Fibroblast of the aortic adventitia (primary cell): ENCODE measurements at places on chromosomes 3 and 15.

GRCh38 chr15:77354063-77354462 lies 65.8 kb downstream of the PEAK1 start:
- DNase-seq: no peak

DNA sequence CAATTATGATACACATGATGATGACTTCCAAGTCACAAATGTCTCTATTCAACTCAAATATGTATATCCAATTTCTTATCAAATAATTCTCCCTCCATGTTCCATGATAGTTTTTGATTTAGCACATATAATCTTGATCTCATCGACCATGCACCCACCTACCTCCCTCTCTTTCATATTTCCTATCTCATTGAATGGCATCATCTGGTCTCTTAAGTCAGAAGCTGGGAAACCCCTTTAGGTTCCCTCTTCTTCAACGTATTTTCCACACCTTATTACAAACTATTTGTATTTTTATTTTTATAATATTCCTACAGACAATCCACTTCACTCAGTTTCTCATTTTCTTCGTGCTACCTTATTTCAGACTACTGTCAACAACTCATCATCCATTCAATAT lies 56.9 kb upstream of the DPH6 start:
- DNase-seq: no peak

GRCh38 chr3:138197058-138197457 lies 10.0 kb downstream of the ARMC8 start:
- peak; percentile 40 for DNase-seq

DNA sequence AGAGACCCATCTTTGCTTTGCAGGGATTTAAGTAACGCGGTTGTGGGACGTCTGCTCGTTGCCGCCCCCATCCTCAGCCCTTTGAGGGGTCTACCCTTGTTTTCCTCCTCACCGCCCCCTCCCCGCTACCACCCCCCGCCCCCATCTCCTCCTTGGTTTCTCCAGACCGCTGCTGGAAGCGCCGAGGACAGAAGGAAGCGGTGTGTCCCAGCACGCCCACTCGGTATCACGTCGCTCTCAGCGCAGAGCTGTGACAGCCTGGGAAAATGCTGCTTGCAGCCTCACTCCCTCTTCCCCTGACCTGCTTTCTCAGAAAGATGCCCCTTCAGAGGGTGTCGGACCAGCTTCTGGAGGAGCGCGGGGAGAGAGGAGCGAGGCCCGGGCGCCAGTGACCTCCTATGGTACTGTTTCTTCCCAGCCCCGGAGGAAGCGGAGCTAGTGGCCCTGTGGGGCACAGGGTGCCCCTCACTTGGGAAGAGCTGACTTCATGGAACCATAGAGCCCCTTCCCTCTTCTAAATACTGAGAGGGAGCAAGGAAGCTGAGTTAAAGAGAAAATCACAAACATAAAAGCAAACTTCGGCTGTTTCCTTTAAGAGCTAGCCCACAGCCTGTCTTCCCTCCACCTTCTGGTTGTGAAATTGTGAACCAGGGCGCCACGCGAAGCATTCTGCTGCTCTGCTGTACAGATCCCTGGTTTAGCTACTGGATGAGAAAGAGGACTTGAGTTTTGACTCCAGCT lies 698 bp downstream of the IL1RAP start:
- DNase-seq: peak; percentile 63

DNA sequence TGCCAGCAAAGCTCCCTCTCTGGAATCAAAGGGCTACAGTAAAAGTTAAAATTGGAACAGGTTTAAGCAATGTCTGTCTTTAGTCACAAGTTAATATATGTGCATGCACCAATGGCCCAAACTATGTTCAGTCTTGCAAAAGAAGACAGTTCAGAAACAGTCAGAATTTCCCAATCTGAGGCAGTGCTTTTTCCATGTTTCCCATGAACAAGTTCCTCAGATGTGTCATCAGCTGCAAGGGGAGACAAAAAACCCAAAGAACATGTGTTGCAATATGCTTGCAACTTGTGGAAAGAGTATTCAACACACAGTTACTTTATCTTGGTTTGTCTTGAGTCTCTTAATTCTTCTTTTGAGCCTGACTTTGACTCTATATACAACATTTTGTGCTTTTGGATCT lies 148.4 kb downstream of the USP13 start:
- peak; percentile 98 for DNase-seq

DNA sequence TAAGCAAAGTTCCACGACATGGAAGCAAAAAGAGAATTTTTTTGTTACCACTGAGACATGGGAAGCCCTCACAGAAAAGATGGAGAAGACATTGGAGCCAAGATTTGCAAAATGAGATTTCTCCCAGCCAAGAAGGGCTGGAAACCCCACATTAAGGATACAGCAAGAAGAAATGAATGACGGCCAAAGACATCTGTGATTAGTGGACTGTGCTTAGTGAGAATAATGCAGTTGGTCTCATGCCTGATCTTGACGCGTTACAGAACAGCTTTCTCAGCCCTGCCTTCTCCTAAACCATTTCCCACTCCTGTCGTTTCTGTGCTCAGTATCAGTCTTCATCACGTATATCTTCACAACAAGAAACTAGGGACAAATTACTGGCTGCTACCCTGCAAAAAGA lies 45.8 kb upstream of the ARRDC4 start:
- no peak for DNase-seq

DNA sequence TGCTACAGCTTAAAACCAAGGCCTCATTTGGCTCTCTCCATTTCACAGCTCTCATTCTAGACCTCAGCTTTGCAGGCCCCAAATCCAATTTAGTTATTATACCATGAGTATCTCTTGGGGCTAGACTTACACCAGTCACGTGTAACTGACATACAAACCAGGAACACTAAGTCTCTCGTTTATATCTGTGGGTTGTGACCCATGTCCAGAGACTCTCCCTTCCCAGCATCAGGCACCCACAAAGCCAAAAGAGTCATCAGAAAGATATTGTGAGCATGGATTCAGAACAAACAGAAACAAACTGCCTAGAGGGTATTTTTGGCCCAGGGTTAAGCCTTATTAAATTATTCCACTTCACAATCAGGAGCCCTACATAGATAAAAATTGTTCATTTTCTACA lies 5.6 kb upstream of the CCDC13 start:
- DNase-seq: peak; percentile 69

GRCh38 chr15:61227950-61228936 lies 859 bp downstream of the RORA start:
- peak; percentile 39 for DNase-seq

DNA sequence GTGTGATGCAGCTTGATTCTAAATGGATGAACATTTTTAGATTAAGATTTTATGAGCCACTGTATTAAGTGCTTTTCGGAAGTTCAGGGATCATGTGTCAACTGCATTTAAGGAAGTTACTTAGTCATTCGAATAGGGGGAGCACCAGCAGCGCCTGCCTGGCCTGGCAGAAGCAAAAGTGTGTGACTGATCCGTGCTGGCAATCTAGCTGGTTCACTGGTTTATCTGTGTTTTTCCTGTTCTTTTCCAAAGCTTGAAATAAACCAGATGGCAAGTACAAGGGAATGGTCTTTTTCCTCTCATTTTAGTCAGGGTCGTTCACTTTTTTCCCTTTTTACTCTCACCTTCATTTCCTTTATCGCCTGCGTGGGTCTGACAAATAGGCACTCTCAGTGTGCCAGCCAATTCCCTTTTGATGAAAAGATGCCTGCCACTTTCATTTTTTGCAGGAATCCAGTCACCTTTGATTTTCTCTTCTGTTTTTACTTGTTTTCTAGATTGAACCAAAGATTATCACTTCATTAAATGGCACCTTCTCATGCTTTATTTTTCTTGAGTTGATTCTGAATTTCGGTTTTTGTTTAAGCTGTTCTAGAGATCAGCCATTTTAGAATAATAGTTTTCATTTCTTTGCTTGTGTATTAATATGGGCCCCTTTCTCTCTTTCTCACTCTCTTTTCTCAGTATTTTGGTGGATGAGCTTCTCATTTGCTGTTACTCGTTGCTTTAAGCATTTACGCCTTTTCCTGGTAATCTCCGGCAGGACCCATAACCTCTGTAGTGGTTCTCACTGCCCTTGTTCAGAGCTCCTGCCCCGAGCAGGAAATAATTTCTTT lies 2.8 kb downstream of the ABHD2 start:
- peak; percentile 84 for DNase-seq

- peak; percentile 54 for DNase-seq
Measured at GRCh38 chr3:52001443-52001974, 5.8 kb upstream of the RPL29 start.

DNA sequence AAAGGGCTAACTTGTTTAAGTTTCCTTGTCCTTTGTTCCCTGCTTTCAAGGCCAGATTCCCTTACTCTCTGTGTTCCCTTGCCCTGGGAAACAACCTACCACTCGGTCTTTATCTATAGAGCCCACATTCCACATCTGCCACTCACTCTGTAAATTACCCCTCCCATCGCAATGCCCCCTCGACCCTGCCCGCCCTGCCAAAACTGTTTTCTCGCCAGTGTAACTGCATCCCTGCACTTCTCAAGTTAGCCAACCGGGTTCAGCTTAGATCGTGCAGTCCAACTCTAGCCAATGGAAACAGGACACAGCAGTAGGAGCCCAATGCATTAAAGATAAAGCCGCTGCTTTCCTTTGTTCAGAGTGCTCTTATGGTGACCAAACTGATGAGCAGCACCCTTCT lies 263.6 kb downstream of the TBL1XR1 start:
- DNase-seq: no peak

- DNase-seq: no peak
Measured at GRCh38 chr15:81294516-81294880, 29.4 kb downstream of the STARD5 start.

GRCh38 chr3:45544024-45544716 lies 50.4 kb upstream of the LIMD1 start:
- no peak for DNase-seq

- DNase-seq: no peak
Measured at GRCh38 chr15:77567202-77567601, 65.5 kb downstream of the LINGO1 start.

GRCh38 chr3:71160785-71161546 lies 422.6 kb downstream of the FOXP1 start:
- DNase-seq: no peak

GRCh38 chr3:102161384-102162006 lies 273.3 kb upstream of the ZPLD1 start:
- DNase-seq: peak; percentile 20

DNA sequence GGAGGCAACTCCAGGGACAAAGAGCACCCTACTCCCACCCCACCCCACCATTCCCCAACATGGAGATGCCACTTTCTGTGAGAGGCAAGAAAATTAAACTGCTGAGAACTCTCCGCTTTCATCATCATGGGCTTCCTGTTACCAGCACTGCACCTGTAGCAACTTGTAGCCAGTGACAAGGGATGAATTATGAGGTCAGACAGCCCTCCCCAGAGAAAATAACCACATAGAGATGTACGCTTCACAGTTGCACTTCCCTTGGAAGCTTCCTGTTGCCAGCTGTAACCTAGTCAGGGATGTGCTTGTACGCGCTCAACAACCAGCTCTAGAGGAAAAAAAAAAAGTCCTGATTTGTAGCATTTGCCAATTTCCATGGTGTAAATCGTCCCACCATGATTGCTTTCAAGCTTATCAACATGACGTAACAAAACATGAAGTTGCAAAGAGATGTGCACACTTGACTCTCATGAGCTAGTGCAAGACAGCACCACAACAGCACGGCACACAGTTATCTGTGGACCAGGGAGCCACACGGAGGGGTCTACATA lies 145.4 kb downstream of the RAB11A start:
- no peak for DNase-seq

- DNase-seq: no peak
Measured at GRCh38 chr3:142625153-142625440, 28.9 kb downstream of the PLS1 start.

GRCh38 chr15:38555686-38556334 lies 8.8 kb downstream of the RASGRP1 start:
- peak; percentile 35 for DNase-seq

GRCh38 chr15:89728254-89728653 lies 22.8 kb downstream of the MESP1 start:
- peak; percentile 47 for DNase-seq

DNA sequence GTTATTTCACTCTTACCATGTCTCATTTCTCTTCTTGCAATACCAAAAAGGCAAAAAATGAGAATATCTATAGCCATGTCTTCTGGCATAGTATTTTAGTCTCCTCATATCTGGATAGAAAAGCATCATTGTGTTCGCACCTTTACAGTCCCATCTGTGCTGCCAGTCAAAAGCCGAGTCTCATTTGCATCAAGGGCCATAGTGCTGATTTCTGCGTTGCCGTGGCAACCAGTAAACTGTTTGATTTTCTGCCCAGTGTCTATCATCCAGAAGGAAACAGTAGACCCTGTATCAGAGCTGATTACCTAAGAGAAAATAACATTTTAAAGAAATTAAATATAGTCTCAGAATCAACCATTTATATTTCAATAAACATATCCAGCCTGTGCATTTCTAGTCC lies 86.1 kb upstream of the SERPINI2 start:
- no peak for DNase-seq

- DNase-seq: peak; percentile 53
Measured at GRCh38 chr3:109806929-109807328, 469.6 kb upstream of the DPPA4 start.

- no peak for DNase-seq
Measured at GRCh38 chr3:152823781-152824180, 11.2 kb upstream of the P2RY1 start.
